Anterior cingulate cortex (tissue), 58 donors: ENCODE measurements at places on chromosomes 1 and 21.

DNA sequence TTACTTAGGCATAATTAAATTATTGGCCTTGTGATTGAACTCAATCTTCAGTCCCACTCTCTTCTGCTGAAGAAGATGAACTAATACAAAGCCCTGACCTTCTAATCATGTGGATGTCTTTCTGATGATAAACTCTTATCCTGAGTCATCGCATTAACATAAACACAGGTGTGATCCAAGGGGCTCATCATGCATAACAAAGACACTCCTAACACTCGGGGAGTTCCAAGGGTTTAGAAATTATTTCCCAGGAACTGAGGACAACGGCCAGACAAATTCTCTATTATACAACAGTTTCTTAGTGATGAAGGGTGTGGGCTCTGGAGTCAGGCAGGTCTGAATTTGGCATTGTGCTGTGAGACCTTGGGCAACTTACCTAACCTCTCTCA, 18.0 kb downstream of the DUSP10 start:
- DNase-seq = no peak

- no peak for DNase-seq
These were observed 119.8 kb downstream of the PLA2G4A start for GRCh38 chr1:186948535-186948934.

DNA sequence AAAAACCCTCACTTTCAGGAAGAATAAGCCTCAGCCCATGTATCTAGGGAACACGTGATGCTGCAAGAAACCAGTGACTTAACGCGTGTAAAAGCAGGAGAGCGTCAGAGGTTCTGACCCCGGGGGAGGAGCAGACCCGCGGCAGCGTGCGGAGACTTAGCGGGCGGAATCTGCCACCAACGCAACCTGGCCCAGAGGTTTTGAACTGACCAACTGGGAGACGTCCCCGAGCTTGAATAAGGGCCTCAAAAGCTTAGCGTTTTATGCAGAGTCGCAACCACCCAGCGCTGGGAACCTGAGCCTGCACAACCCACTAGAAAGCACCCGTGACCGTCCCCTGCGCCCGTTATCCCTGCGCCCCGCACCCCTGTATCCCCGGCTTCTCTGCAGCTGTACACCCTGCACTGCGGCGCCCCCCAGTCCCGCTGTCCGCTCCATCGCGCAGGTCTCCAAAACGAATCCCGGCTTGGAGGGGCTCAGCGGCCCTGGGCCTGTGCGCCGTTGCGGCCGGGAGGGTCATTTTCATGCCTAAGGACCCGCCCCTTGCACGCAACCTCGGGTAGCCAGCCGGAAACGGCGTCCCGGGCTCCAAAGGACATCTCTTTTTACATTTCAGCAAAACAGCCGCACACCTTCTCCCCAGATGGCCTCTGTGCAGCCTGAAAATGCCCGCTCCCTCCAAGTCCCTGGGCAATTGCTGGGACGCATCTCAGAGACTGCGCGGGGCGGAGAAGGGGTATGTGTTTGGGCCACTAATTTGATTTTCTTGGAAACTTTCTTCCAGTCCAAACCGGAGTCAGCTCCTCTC, 29.4 kb upstream of the TRIM17 start:
- DNase-seq = no peak

- no peak for DNase-seq
These were observed 82.8 kb downstream of the DMRTB1 start for GRCh38 chr1:53541761-53542550.

DNA sequence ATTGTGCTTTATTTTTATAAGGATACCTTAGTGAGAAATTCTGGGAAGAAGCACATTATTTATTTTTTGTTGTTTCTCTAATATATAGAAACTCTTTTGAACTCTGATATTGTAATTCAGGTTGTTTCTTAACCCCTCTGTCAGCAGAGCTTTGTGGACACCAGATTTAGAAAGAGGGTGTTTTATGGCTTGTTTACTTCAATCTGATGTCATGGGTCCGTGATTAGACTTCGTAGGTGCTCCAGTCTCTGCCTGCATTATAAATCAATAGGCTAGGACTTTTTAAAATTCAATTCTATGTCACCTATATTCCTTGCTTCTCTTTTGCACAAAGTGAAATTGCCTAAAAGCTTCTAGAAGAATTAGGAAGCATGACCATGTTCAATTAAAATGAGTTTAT, 47.3 kb upstream of the CCDC190 start:
- DNase-seq = no peak

DNA sequence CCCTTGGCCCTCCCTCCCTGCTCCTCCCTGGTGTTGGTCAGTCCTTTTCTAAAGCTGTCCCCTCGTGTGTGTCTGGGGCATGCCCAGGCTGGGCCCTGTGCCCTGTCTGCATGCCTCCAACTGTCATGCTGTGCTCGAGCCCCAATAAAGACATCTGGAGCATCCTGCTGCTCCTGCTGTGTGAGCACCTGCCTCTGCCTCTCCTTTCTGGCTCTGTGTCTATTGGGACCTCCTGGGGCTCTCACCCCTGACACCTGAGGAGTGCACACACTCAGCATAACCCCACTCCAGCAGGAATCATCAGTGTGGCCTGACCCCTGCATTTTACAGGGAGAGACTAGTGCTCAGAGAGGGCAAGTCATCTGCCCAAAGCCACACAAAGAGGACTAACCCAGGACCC, 23.7 kb downstream of the KCNC4 start:
- no peak for DNase-seq

DNA sequence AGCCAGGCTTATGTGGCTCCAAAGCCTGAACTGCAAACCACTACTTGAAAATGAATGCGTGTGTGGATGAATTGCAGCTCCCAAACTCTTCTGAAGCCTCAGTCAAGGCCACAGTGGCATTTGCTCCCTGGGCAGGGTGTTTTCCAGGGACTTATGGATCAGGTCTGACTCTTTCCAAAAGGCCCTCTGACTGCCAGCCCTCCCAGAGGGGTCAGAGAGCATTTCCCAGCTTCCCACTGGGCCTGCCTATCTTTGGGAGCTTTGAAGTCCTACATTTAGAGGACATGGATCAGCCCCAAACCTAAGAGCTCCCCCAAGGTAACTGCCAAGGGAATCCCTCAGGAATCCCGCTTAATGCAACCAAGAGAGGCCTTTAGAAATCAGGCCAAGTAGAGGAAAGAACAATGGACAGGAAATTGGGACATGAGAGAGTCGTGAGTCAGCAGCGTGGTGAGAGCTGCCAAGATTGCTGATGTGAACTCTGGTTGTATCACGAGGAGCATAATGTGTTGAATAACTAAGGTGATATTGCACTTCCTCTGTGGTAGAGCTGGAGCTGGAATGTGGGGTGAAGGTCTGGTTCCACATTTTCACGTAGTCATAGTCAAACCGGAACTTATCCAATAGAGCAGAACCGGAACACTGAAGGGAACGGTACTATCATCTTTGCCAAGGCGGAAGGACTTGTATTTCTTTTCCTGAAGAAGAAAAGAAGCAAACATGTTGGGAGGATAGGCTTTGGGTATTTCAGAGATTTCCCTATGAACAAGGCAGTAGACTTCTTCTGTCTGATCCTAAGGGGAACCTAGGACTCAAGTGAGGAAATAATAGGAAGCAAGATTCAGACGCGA, 99.4 kb upstream of the JUN start:
- DNase-seq = no peak

DNA sequence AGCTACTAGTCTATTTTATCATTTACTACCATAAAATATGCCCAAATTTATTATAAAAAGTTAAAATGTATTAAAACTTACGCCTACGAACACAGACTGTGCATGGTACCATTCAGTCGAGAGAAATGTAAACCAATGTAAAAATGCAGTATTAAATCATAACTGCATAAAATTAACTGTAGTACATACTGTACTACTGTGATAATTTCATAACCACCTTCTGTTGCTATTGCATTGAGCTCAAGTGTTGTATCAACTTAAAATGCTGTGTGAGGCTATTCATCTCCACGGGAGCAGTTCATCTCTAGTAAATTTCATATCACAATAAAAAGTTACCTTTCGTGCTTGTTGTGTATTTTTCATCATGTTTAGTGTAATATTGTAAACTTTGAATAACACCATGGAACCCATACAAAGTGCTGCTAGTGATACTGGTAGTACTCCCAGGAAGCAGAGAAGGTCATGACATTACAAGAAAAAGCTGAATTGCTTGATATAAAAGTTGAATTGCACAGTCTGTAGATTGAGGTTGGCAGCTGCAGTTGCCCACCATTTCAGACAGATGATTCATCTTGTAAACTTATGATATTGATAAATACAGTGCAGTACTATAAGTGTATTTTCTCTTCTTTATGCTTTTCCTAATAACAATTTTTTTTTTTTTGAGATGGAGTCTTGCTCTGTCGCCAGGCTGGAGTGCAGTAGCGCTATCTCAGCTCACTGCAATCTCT, 19.0 kb upstream of the CENPF start:
- no peak for DNase-seq

- DNase-seq = no peak
These were observed 83.6 kb downstream of the RUNX1 start for GRCh38 chr21:34965200-34966174.

- DNase-seq = no peak
These were observed 7.1 kb upstream of the MAP1LC3C start for GRCh38 chr1:242005866-242006535.

- DNase-seq = no peak
These were observed 33.9 kb upstream of the CAMK1G start for GRCh38 chr1:209549443-209550205.

GRCh38 chr1:180953291-180954004, 40.8 kb downstream of the KIAA1614 start:
- DNase-seq = no peak

GRCh38 chr1:216330262-216330661, 93.0 kb downstream of the USH2A start:
- DNase-seq = no peak

DNA sequence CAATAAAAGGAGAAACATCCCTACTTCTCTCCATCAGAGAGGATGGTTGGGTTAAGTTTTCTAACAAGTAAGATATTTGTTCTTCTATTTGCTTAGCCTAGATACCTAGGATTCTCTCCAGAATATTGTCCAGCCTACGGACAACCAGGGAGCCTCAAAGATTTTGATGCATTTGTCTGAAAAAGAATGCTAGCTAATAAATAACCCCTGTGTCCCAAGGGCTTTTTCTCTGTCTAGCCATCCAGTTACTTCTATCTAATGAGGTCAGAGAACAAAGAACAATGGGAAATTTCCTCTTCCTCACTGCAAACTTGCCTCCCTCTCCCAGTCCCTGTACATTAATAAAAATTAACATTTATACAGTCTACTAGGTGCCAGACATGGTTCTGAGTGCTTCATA, 810 bp downstream of the RGS5 start:
- no peak for DNase-seq

- no peak for DNase-seq
These were observed 139.7 kb downstream of the GRIK1 start for GRCh38 chr21:29800056-29800455.

DNA sequence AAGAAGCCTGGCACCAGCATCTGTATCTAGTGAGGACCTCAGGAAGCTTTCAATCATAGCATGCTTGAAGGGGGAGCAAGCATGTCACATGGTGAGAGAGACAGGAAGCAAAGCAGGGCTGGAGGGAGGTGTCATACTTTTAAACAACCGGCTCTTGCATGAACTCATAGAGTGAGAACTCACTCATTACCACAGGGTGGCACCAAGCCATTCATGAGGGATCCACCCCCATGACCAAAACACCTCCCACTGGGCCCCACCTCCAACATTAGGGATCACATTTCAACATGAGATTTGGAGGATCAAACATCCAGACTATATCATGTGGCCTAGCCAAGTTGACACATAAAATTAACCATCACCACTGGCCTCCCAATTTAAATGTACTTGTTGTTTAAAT, 125.1 kb upstream of the KCND3 start:
- DNase-seq = no peak

DNA sequence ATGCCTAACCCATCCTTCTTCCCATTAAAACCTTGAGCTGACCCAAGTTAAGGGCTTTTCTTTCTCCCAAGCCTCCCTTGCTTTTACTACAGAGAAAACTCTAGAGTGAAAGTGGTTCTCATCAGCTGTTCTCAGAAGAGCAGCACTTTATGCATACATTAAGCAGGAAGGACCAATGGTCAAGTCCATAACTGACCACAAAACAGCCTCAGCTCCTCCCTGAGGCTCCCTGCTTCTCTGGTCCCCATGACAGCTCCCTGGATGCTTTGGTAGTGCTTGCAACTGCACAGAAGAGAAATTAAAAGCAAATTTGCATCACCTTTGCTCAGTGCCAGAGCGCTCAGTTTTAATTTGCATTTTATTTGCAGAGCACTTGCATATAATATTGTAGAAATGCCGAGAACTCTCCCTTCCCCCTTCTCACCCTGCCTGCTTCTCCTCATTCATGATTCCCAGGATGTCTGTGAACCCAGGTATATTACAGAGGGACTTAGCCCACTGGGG, 56.1 kb downstream of the LMX1A start:
- no peak for DNase-seq

GRCh38 chr1:22420455-22421053, 31.1 kb upstream of the ZBTB40 start:
- peak; percentile 14 for DNase-seq

DNA sequence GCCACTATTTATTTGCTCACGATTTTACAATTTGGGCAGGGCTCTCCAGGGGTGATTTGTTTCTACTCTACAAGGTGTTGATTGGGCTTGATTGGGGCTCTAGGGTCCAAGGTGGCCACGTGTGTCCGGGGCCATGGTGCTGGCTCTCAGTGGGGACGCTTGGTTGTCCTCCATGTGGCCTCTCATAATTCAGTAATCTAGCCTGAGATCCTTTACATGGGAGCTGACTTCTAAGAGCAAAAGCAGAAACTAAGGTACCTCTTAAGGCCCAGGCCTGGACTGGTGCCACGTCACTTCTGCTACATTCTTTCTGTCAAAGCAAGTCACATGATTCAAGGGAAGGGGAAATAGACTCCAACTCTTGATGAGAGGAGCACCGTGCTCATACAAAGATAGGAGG, 8.1 kb upstream of the PSRC1 start:
- no peak for DNase-seq

DNA sequence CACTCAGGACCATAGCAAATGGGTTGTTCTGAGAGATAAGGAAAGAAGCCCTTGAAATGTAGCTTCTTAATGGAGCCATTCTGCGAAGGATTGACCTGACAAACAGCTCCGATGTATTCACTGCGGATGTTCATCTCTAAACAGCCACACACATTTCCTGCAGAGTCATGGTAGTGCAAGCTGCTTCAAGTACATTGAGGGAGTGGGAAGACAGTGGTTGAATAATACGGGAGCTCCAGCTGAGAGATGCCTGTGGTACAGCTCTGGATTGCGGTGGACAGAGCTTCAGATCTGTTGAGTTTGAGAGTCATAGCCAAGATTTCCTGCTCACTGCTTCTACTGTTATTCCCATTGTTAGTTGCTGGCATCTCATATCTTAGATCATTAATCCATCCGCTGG, 86.6 kb downstream of the ZBTB18 start:
- DNase-seq = no peak

- no peak for DNase-seq
These were observed 22.5 kb upstream of the SLC27A3 start for GRCh38 chr1:153752571-153753195.

DNA sequence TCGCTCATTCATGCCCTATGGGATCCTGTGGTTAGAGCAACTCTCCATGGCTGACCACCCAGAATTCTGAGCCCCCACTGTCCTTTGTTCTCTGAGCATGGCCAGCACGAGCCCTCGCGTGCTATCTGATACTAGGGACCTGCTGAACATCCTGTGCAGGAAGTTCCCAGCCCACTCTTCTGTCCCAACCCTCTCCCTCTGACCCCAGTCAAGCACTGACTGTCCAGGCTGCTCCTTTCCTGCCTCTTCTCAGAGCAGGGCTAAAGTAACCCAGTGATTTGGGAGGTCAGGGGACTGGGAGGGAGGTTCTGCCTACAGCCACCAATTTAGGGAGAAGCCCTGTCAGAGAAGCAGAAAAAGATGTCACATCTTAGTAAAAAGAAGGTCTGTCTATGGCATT, 21.2 kb downstream of the CYP4B1 start:
- DNase-seq = no peak

GRCh38 chr1:97761637-97762036, 159.2 kb downstream of the DPYD start:
- no peak for DNase-seq
